Brain microvascular endothelial cell (primary cell): ENCODE measurements at places on chromosomes 7 and 10.

- no peak for DNase-seq
Observed at GRCh38 chr10:118922972-118923371, 106.5 kb upstream of the NANOS1 start.

GRCh38 chr10:88657901-88658300 is 6.3 kb upstream of the LIPF start:
- peak; percentile 78 for DNase-seq

- no peak for DNase-seq
Observed at GRCh38 chr7:47347816-47348385, 234.0 kb downstream of the TNS3 start.

- DNase-seq = no peak
Observed at GRCh38 chr10:49285232-49285631, 13.7 kb upstream of the C10orf71 start.
